ENCODE measurements at places on chromosomes 1 and 21.

DNA sequence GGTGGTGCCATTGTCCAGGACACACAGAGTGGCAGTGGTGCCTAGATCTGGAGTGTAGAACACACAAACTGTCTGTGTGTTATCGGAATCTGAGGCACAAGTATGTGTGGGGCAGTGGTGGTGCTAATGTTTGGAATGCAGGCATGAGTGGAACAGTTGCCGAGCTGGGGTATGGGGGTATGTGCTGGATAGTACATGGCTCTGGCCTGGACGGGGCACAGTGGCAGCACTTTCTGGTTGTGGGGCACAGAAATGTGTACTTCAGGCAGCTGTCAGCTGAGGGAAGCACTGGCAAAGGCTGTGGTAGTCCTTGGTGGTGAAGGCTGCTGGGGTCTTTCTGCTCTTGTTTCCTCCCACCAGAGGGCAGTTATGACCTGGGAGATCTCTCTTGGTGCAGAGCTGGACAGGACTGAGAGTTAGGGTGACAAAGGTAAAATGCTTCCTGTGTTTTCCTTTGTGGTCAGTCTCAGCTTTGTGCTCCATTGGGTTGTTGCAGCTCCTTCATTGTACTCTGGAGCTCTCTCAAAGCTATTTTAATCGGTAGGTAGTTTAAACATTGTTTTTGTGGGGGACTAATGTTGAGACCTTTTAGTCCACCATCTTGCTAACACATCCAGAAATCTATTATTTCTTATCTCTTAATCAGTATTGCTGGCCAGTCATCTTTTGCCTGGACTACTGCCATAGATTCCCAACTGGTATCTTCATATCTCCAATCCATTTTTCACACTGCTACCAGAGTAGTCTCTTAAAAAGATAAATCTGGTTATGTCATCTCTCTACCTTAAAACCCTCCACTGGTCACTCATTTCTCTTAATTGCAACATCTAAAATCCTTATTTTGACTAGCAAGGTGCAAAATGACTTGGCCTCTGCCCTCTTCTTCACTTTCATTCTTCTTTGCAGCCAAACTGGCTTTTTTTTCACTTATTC is 83.9 kb upstream of the NBPF4 start:
- no peak for DNase-seq

DNA sequence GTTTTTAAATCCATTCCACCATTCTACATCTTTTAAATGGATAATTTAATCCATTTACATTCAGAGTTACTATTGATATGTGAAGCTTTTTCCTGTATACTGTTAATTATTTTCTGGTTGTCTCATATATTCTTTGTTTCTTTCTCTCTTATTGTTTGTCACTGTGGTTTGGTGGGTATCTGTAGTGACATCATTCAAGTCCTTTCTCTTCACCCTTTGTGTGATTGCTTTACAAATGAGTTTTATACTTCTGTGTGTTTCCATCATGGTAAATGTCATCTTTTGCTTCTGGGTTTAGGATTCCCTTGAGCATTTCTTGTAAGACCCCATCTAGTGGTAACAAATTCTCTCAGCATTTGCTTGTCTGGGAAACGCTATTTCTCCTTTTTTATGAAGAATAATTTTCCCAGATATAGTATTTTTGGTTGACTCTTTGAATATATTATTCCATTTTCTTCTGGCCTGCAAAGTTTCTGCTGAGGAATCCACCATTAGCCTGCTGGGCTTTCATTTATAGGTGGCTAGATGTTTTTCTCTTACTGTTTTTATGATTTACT is 10.2 kb downstream of the LY9 start:
- DNase-seq: no peak

DNA sequence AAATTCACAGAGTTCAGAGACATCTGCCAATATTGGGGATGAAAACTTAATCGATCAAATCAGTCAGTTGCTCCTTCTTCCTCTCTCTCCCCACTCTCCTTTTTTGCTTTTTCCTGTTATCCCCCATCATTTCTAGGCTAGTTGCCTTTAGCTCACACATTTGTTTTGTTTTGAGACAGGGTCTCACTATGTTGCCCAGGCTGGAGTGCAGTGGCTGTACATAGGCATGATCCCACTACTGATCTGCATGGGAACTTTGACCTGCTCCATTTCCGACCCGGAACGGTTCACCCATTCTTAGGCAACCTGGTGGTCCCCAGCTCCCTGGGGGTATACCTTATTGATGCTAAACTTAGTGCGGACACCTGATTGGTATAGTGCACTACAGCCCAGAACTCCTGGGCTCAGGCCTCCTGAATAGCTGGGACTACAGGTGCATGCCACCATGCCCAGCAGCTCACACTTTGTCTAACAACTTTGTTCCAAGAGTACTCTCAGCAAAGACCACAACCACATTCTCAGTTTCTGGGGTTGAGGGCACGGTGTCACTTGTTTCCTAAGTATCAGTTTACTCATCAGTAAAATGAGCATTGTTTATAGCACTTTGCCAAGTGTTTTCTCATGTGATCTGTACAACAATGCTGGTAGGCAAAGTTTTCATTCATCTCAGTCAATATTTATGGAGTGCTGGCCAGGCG is 6.7 kb upstream of the ELOA start:
- DNase-seq: no peak

GRCh38 chr1:185843986-185844385 is 109.8 kb downstream of the HMCN1 start:
- no peak for DNase-seq

DNA sequence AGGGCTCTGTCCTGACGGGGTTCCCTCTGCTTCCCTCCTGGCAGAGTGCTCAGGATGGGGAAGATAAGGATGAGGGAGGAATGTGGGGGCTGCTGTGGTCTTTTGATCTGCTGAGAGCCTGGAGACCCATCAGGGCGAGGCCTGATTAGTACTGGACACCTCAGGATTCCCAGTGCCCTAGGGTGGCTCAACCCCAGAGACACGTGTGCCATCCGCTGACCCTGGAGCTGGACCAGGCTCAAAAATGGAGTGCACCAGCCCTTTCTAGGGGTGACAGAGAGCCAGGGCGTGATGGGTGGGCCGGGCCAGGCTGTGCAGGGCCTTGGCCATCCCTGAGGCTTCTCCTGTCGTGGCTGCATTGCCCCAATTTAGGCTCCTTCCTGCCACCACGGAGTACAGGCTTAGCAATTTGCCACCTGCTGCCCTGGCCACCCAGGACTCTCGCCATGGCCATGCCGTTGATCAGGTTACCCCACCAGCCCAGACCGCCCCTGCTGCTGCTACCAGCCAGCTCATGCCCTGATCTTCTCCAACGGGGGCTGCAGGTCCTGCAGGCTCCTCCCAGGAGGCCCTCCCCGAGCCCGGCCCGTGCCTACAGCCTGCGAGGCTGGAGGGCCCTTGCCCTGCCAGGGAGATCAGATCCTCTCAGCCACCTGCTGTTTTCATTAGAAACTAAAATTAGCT is 9.5 kb downstream of the WNT4 start:
- DNase-seq: no peak

- no peak for DNase-seq
Observed at GRCh38 chr1:66728021-66728420, 24.2 kb upstream of the DYNLT5 start.

DNA sequence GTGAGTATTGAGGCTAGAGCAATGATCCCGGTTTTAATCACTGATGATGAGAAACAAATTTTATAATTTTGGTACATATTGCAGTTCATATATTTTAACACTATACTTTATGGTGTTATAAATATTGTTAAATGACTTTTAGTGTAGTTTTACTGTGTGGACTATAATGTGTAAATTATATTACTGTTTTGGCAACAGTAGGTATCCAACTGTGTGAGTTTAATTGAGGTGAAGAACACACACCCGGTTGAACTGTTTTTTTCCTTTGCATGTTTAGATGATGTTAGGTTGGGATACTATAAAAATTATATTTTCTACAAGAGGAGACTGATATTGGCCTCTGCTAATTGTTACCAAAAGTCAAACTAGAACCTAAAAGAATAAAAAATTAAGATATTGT is 166.5 kb downstream of the SDCCAG8 start:
- no peak for DNase-seq

DNA sequence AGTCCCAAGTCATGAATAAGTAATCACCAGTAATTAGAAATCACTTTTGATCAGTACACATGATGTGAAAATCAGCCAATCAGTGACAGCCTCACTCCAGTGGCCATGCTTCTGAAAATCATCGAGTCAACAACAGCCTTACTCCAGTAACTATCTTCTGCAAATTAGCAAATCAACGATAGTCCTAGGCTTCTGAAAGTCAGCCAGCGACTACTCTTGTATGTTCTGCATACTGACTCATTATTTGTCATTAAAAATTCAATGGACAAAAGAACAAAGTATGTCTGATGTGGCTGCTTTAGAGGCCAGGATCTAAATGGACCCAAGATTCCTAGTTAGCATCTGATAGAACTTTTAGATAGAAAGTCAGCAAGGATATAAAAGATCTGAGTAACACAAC is 102.5 kb downstream of the GPR52 start:
- no peak for DNase-seq

DNA sequence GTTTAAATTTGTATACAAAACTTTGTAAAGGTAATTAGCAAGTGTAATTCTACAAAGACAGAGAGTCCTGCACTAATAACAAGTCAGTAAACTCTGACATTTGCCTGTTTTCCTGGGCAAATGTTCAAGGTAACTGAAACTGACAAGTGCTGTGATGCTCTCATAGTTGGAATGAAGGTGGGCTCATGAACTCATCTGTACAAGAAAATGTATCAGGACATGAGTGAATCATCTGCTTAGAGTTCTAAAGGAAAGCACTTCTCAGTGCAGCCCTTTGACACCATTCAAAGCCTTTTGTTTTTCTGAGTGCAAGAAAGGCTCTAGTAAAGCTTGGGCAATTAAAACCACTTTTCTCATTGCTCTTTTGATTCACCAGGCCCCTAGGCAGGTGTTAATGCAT is 91.5 kb downstream of the UROD start:
- DNase-seq: no peak

GRCh38 chr1:10698726-10699469 is 97.5 kb downstream of the CASZ1 start:
- DNase-seq: no peak

- no peak for DNase-seq
Observed at GRCh38 chr1:204842892-204843291, 27.8 kb upstream of the NFASC start.

- DNase-seq: no peak
Observed at GRCh38 chr1:91685994-91686393, 185.3 kb downstream of the CDC7 start.

GRCh38 chr1:21334214-21335087 is 44.2 kb upstream of the ECE1 start:
- peak; percentile 67 for DNase-seq

- DNase-seq: no peak
Observed at GRCh38 chr1:217425422-217425821, 205.5 kb downstream of the GPATCH2 start.

DNA sequence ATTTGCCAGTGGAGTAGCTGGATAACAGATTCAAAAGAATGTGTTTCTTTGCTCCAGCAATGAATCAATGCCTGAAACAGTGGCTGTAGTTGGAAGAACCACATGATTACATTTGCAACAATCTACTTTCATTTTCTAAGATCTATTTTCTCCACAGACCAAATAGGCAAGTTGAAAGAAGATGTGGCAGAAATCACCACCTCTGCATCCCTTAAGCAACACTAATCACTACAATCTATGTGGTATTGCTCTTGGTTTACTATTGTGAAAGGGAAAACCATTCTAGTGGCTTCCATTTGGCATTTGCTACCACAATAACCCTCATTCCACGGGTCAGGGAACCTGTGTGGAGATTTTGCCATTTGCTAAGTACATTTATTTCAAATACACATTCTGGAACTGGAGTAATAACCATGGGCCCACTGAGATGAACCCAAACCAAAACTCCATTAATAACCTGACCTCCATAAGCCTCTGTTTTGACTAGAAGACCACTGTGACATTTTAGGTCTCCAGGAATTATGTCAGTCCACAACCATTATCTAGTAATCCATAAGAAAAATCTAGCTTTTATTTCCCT is 66.3 kb downstream of the C1orf185 start:
- no peak for DNase-seq

DNA sequence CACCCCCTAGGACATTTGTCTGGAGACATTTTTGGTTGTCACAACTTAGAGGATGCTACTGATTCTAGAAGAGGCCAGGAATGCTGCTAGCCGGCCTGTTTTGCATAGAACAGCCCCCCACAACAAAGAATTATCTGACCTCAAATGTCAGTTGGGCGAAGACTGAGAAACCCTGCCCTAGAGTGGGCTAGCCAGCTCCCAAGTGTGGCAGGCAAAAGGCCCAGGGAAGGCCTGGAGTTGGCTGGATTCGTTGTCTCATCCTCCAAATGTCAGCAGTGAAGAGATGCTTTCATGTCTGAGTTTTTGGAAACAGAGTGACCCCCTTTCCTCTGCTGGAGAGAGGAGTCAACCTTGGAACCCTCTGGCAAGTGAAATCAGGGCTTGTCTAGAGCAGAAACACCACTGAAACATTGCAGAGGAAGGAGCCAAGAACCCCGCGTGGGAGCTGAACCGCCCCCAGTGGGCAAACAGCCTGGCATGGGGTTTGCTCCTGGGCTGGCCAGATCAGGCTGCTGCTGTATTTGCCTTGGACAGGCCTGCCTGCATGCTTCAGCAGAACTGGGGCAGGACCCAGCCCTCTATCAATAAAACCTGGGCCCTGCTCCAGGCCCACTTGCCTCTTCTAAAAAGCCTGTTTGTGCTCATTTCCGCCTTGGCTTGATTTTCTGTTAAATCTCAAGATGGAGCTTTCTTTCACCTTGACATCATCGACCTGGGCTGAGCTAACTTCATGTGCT is 32.9 kb downstream of the RASSF5 start:
- DNase-seq: no peak

DNA sequence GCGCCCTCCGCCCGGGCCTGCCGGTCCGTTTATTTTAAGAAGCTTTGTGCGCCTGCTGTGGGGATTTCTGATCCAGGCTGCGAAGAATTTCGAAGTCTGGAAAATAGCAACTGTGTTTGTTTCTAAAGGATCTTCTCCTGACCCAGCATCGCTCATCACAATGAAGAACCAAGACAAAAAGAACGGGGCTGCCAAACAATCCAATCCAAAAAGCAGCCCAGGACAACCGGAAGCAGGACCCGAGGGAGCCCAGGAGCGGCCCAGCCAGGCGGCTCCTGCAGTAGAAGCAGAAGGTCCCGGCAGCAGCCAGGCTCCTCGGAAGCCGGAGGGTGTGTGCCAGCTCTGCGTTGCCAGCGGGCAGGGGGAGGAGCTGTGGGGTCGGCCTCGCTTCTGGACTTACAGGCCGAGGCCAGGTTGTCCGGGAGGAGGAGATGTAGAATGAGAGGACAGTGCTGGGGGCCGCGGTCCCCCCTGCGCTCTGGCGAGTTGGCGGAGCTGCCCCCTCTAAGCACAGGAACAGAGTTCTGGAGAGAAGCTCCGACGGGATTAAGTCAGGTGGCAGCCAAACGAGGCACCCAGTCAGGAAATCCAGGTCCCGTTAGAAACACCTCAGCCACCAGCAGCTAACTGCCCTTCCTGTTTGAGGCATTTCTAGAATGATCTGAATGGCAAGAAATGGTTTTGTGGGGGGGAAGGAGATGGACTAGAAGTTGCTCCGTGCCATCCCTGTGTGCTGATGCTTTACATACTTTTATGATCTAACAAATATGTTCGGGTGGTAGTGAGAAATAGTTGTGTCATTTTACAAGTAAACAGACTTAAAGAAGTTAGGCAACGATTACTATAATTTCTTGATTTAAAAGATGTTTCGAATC is 948 bp downstream of the TXLNA start:
- DNase-seq: no peak

GRCh38 chr1:240539769-240540414 is 72.1 kb downstream of the GREM2 start:
- DNase-seq: no peak

Measured in activated CD4-positive, CD25-positive, alpha-beta regulatory T cell treated with anti-CD3 and anti-CD28 coated beads, Interleukin-2, amount 50 U/mL, for 16 hours (primary cell).